Fibroblast of skin of left quadriceps (primary cell): ENCODE measurements at places on chromosomes 5 and 9.

DNA sequence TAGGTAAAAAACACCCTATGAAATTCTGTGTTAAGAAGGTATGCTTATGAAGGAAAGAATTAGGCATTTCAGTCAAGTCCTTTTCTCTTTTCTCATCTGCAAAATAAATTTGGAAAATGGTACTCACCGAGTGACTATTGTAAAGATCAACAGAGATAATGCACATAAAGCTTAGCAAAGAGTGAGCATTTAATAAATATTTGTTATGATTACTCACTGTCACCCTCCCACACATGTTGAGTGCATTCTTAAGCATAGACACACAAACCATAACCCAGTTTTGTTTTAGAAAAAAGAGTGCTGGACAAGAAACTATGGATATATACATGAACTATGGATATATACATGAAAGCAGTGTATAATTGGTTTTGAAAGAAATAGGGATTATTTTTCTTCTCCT, 54.7 kb upstream of the PRLR start:
- no peak for DNase-seq

GRCh38 chr5:55104946-55105701, 2.7 kb downstream of the GZMA start:
- no peak for DNase-seq

- DNase-seq: no peak
Measured at GRCh38 chr5:131515348-131515747, 119.7 kb downstream of the RAPGEF6 start.

GRCh38 chr9:35690294-35690613, 529 bp upstream of the TPM2 start:
- DNase-seq: no peak

GRCh38 chr9:127890053-127890452, 9.3 kb downstream of the ST6GALNAC6 start:
- no peak for DNase-seq

- no peak for DNase-seq
Measured at GRCh38 chr9:18855656-18856055, 177.4 kb downstream of the SAXO1 start.

- no peak for DNase-seq
Measured at GRCh38 chr9:108056084-108056804, 566.7 kb upstream of the KLF4 start.

DNA sequence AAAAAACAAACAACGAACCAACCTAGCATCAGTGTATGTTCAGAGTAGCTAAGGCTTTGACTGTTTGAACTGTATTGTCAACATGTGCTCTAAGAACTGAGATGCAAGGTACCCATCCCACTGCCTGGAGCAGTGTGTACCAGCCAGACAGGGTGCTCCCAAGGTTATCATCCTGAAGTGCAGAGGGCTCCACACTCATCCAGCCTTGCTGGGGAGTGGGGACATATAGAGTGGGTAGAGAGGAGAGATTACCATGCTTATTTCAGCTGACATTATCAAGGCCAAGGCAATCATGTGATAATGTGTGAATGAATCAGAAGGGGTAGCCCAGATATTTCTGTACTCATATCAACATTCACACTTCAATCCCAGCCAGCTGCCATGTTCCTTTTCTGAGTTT, 68.7 kb upstream of the ZNF622 start:
- DNase-seq: no peak
